ENCODE measurements at places on chromosomes 6 and 20.
A peak's percentile ranks its signal among the peaks of the same experiment; 100 is the strongest.

GRCh38 chr20:47233333-47234188, 122.9 kb downstream of the ZMYND8 start:
- no peak for ATAC-seq

- ATAC-seq: no peak
Measured at GRCh38 chr6:49541936-49542335, 8.5 kb upstream of the C6orf141 start.

DNA sequence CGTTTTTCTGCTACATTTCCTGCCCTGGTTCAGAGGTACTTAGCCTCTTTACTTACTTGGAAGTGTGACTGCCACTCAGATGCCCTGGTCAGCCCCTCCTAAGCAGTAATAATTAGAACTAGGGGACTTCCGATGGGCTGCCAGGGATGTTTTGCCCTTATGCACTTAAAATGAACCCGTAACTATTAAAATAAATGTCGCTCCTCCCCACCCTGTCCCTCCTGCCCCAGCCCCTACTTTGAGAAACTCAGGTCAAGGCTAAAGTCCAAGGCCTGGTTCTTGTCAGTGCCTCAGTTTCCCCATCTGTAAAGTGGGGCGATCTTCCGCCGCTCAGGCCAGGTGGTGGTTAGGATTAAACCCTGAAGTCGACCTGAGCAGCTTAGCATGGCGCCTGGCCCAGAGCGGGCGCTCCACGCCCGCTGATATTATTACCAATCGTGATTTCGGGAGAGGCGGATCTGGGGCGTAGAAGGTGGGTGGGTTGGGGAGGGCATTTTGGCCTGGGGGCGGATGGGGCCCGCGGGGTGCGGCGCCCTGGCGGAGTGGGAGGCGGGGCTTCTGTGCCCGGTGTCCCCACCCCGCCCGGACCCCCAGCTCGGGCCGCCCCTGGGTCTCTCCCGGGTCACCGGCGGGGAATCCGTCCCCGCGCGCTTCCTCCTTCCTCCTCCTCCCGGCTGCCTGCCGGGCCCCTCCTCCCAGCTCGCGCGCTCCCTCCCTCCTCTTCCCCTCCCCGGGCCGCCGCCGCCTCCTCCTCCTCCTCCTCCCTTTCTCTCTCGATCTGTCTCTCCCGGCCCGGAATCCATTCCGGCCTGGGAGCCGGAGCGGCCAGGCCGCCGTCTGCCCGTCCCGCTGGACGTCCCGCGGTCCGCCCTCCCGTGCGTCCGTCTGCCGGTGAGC, at the start of gene SRC:
Gene SRC, plus strand, starts transcription at position 802 of the 897 bp plus-strand sequence. CDS start 38,014 bp downstream, outside the sequence.
- ATAC-seq: peak; percentile 42

- no peak for ATAC-seq
Measured at GRCh38 chr20:51867251-51867650, 64.9 kb upstream of the SALL4 start.

DNA sequence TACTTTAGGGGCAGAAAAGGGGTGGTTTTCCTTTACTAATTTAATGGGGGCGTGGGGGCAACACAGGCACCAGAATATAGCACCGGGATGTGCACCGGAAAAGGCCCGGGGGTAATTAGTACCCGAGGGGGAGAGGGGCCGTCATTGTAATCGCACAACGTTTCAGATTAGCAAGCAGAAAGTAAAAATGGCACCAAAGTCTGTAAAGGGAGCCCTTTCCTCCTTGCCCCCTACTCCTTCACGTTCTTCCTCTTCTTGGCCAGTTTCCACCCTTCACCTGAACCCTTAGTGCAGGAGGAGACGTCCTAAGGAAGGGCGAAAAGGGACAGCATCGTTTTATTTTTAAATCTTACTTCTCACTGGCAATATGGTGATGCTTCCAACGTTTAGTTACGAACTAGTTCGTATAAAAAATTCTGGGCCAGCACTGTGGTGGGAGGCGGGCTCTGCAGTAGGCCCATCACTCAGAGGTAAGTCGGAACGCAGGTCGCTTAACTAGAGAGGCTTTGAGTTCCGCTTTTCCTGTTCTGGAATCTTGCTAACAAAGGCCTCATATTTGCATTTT, 742 bp upstream of the CEP85L start:
- no peak for ATAC-seq

- ATAC-seq: no peak
Measured at GRCh38 chr6:16240589-16241320, 2.4 kb downstream of the GMPR start.

- ATAC-seq: no peak
Measured at GRCh38 chr20:5069141-5069806, 50.5 kb downstream of the PCNA start.

DNA sequence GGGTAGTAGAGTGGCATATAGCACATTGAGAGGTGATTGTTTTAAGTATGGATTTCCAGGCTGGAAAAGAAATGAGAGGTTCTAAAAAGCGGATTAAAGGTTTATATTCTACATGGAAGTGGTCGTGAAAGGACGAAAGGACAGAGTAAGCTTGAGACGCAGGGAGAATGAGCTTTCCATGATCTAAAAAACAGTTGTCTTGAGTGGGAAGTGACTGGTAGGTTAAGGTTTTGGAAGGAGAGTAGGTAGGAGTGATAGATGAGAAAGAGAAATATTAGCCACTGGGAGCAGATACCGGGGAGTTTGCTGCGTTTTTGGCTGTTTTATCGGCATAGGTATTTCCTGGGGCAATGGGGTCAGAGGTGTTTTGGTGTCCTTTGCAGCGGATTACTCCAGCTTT, 750.6 kb upstream of the ADGRB3 start:
- ATAC-seq: no peak

All from activated CD4-positive, CD25-positive, alpha-beta regulatory T cell treated with anti-CD3 and anti-CD28 coated beads, Interleukin-2, amount 50 U/mL, for 24 hours (primary cell).